AG10803 (cell line): ENCODE measurements at places on chromosomes 1 and 21.

DNA sequence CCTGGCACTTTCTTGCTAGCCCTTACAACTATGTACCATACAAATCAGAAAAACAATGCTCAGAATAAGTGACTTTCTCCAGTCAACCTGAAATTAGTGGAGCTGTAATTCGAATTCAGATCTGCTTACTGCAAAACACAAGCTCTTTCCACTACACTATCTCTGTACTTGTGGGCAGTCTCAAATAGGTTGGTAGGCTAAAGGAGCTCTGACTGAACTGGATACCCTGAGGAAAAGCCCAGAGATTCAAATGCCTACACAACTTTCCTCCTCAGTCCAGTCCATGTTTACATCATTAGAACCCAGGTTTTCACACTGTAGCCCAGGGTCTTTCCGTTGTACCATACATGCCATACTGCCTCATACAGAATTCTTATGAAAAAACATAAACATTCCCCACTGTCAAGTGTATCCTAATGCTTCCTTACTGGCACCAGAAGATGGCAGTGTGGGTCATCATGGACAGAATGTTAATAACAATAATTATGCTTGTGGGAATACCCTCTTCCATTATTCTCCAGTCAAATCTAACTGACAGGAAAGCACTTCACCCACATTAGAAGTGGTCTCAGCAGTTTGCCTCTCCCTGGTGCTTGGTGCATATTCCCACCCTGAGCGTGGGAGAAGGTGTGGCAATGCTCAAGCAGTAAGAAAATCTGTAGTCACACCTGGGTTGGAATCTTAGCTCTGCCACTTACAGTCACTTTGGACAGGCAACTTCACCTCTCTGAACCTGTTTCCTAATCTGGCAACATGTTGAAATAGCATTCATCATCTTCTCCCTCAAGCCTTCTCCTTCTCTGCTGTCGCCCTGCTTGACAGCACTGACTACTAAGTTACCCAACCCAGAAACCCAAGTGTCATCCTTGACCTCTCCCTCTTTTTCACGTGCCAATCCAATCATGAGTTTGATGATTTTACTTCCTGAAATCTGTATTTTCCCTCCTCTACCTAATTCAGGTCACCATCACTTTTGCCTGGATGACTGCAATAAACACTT lies 14.4 kb upstream of the ZFYVE9 start:
- peak; percentile 69 for DNase-seq

DNA sequence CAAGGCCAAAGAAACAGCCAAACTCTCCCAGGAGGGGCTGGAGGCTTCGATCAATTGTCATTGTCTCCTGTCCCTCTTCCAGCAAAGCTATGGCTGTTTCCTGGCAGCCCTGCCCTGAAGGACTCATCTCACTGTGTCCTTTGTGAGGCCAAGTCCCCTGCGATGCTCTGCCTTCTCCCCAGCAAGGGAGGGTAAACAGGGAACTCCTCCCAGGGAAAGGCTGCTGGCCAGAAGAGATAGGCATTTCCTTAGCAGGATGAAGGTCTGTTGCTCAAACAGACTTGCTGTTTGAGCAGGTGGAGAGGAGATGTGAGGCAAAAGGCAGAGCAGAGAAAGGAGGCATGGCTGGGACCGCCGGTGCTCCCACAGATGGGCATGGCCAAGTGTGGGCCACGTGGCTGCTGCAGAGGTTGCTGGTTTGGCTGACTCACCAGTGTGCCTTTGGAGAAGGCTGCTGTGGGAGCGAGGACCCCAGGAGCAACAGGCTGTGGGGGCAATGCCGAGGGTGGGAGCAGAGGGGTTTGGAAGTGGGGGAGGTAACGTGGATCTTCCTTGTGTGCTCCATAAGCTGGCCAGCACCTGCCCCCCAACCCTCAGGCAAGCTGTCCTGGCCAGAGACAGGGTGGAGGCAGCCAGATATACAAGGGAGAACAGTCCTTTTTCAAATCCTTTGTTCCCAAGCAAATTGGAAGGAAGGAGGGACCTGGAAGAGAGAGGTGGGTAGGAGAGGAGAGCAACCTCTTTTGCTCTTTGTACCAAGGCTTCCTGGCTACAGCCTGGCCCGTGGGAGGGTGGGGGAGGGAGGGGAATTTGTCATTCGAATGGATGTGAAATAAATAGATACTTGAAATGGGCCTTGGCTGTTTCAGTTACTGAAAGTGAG lies 449.8 kb downstream of the SIPA1L2 start:
- DNase-seq: no peak

DNA sequence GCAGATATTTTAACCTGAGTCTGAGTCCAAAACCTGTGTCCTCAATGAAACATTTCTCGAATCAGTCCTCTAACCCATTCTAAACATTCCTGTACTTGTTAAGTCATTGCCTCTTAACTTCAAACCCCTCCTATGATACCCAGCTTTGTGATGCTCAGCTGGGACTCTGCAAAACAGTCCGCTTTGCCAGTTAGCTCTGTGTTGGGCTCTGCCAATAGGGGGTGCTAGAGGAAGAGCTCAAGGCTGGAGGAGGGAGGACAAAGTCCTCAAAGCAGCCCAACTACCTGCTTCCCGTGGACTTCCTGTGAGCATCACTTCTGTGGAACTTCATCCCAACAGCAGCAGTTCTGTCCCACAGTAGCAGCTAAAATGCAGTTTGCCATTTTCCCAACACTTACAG lies 38.1 kb upstream of the SYT14 start:
- no peak for DNase-seq

DNA sequence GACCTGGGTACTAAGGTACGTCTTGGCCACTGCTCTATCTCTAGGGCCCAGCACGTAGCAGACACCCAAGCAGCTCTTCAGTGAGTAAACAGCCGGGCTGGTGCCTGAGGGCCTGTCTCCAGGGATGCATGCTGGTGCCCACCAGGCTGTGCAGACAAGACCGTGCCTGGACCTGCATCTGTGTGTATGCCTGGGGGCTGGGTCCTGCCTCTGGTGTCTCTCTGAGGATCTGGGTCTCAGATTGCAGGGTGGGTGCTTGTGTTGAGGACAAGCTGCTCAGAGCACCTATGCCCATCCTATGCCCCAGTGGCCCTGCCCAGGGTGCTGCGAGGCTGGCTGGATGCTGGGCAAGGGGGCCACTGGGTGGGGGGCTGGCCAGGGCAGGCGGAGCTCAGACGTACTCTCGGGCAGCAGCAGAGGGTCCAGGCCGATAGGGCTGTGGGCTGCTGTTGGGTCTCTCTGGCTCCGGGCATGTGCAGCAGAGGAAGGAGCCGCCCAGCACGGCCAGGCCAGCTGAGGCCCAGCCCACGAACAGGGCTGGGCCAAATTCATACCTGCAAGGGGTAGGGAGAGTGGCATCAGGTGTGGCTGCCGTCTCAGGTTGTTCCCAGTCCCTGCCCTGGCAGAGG lies 4.4 kb downstream of the CLDN19 start:
- no peak for DNase-seq

DNA sequence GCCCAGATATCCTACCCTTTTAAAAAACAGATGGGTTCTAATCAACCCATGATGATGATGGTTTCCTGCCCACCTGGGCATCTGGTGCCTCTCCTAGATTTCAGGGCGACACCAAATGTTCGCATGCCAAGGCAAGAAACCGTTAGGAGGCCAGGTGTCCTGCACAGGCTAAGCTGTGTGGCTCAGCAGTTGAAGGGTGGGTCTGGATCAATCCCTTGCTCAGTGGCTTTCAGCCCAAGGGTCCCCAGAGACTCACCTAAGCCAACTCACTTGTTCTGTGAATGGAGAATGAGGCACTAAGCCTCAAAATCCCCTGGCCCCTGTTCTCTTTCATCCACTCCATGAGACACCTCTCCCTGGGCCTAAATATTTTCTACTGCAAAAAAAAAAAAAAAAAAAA lies 169.1 kb upstream of the EDN2 start:
- DNase-seq: no peak

DNA sequence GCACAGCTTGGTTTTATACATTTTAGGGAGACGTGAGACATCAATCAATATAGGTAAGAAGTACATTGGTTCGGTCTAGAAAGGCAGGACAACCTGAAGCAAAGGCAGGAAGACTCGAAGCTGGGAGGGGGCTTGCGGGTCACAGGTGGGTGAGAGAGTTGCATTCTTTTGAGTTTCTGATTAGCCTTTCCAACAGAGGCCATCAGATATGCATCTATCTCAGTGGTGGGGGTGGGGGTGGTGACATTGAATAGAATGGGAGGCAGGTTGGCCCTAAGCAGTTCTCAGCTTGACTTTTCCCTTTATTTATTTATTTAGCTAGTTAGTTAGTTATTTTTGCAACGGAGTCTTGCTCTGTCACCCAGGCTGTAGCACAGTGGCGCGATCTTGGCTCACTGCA lies 85.6 kb downstream of the WDR4 start:
- no peak for DNase-seq

GRCh38 chr1:236639686-236640085 lies 35.4 kb upstream of the HEATR1 start:
- DNase-seq: no peak

DNA sequence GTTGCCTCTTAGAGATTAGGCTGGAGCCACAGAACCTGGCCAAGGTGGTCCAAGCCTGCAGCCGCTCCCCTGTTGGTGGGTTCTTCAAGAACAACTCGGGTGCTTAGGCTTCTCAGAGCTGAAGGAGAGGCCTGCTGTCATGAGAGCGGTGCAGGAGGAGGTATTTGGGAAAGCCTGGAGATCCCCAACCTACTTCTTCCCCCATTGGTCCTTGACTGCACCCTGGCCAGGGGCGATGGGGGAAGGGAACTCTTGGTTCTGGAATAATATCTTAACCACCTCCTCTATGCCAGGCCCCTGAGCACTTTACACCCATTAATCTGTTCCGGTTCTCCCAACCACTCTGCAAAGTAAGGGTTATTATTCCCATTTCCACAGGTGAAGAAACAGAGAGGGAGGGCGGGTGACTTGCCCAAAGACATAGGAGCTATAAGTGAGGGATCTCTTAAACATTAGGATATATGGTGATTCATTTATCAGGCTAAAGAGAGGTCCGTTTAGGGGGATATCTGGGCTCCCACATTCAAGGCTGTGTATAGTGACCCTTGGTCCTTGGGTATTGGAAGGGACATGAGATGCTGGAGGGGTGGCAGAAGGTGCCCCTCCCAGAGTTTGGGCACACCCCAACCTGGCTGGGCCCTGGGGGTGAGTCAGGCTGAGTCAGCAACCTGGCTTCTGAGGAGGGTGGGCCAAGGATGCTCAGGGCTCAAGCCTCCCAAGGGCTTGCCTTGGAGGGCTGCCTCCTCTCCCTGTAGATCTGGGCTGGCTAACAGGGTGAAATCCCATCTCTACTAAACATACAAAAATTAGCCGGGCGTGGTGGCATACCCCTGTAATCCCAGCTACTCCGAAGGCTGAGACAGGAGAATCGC lies 5.2 kb downstream of the TRNP1 start:
- no peak for DNase-seq

DNA sequence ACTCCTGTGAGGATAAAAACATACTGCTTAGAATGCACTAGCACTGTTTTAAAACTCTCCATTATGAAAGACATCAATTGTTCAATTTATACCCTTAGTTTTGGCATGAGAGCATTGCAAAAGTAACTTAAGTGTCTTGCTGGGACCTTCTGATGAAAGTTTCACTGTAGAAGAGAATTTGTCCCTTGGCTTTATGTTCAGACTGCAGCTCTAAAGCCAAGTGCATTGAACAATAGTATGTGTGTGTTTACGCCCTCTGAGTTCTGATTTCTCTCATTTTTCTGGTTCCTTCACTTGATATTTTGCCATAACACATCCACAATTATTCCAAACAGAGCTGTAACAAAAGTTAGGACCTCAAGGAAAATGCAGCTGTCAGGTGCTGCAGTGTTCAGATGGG lies 474.6 kb downstream of the DISC1 start:
- no peak for DNase-seq

GRCh38 chr1:156880473-156880872 lies 13.0 kb upstream of the PEAR1 start:
- DNase-seq: no peak
